Bronchial smooth muscle cell (primary cell): ENCODE measurements at places on chromosomes 2 and 18. TPM values are rescaled to one million over a fixed set of nuclear protein-coding genes. Genes with fewer than 3 reads are reported as not detected.

The C2orf72 gene
- total RNA-seq, result 0.09 TPM in 1 of 2 replicates, not detected in the other

The RFTN2 gene
- 3.6 and 15.1 TPM in 2 replicates for total RNA-seq

The SANBR gene
- 11.7 and 17.9 TPM in 2 replicates for total RNA-seq

The DRC1 gene
- under 0.01 and 0.16 TPM in 2 replicates for total RNA-seq

The CCL20 gene
- total RNA-seq, result not detected in 2 replicates

The MC4R gene
- total RNA-seq, result not detected in 2 replicates

The ITGA4 gene
- 46.3 and 84.8 TPM in 2 replicates for total RNA-seq

The MRPL44 gene
- 14.9 and 23.0 TPM in 2 replicates for total RNA-seq

The SP100 gene
- 62.9 and 107 TPM in 2 replicates for total RNA-seq

The NAT8 gene
- total RNA-seq, result not detected in 2 replicates

The HAT1 gene
- total RNA-seq, result 18.4 and 21.8 TPM in 2 replicates

The FEV gene
- total RNA-seq, result not detected in 2 replicates

The ANKZF1 gene
- total RNA-seq, result 18.0 and 20.5 TPM in 2 replicates

The TXNDC2 gene
- total RNA-seq, result 0.16 TPM in 1 of 2 replicates, not detected in the other

The CHRNA1 gene
- not detected in 2 replicates for total RNA-seq

The AP1S3 gene
- 0.26 and 1.6 TPM in 2 replicates for total RNA-seq

The KLHL14 gene
- not detected in 2 replicates for total RNA-seq

The ASB18 gene
- total RNA-seq, result not detected in 2 replicates

The CYS1 gene
- 3.2 and 5.0 TPM in 2 replicates for total RNA-seq

The IFT172 gene
- total RNA-seq, result 32.3 and 51.1 TPM in 2 replicates

The GPC1 gene
- total RNA-seq, result 61.6 and 68.6 TPM in 2 replicates

The VIL1 gene
- not detected in 2 replicates for total RNA-seq

The MC2R gene
- total RNA-seq, result not detected in 2 replicates

The STAT4 gene
- total RNA-seq, result 0.60 and 0.63 TPM in 2 replicates

The UBXN4 gene
- total RNA-seq, result 47.8 and 61.6 TPM in 2 replicates

The RESP18 gene
- total RNA-seq, result not detected in 2 replicates

The ACVR1C gene
- 0.16 and 0.43 TPM in 2 replicates for total RNA-seq

The ERBB4 gene
- total RNA-seq, result 0.32 TPM in 1 of 2 replicates, not detected in the other

The DIPK1C gene
- not detected in 2 replicates for total RNA-seq

The KRTCAP3 gene
- 0.26 and 0.47 TPM in 2 replicates for total RNA-seq

The ANKRD36C gene
- 24.7 and 25.8 TPM in 2 replicates for total RNA-seq

The MC5R gene
- total RNA-seq, result not detected in 2 replicates

The TUBB8B gene
- not detected in 2 replicates for total RNA-seq

The C2orf66 gene
- total RNA-seq, result under 0.01 TPM in 1 of 2 replicates, not detected in the other

The CABLES1 gene
- total RNA-seq, result 16.8 and 20.5 TPM in 2 replicates

The TRABD2A gene
- total RNA-seq, result 3.5 and 6.8 TPM in 2 replicates

The LOXL3 gene
- 23.6 and 30.0 TPM in 2 replicates for total RNA-seq

The CNTNAP5 gene
- total RNA-seq, result not detected in 2 replicates

The EGR4 gene
- under 0.01 TPM in 1 of 2 replicates, not detected in the other for total RNA-seq

The SERPINB10 gene
- not detected in 2 replicates for total RNA-seq

The C2orf81 gene
- total RNA-seq, result 0.79 and 1.4 TPM in 2 replicates

The COL5A2 gene
- total RNA-seq, result 203 and 228 TPM in 2 replicates

The ING5 gene
- 25.2 and 29.7 TPM in 2 replicates for total RNA-seq

The FBXO36 gene
- total RNA-seq, result 1.8 and 3.2 TPM in 2 replicates

The SLC14A1 gene
- total RNA-seq, result 55.5 and 131 TPM in 2 replicates

The CNGA3 gene
- 0.16 TPM in 1 of 2 replicates, not detected in the other for total RNA-seq

The OBSL1 gene
- 30.7 and 54.0 TPM in 2 replicates for total RNA-seq

The NDC80 gene
- 0.94 and 3.3 TPM in 2 replicates for total RNA-seq

The CNNM3 gene
- total RNA-seq, result 3.9 and 9.8 TPM in 2 replicates

The AMMECR1L gene
- 7.7 and 10.8 TPM in 2 replicates for total RNA-seq

The SIX3 gene
- not detected in 2 replicates for total RNA-seq

The LAMA1 gene
- 1.5 and 5.8 TPM in 2 replicates for total RNA-seq

The EFHD1 gene
- total RNA-seq, result not detected in 2 replicates

The GPR39 gene
- total RNA-seq, result 0.86 and 1.4 TPM in 2 replicates

The ABCG8 gene
- not detected in 2 replicates for total RNA-seq

The FMNL2 gene
- total RNA-seq, result 18.8 and 31.8 TPM in 2 replicates

The PROM2 gene
- total RNA-seq, result 1.1 and 4.1 TPM in 2 replicates

The SERPINB4 gene
- not detected in 2 replicates for total RNA-seq
